ENCODE measurements at places on chromosomes 4 and X. TPM values are rescaled to one million over a fixed set of nuclear protein-coding genes. Genes with fewer than 3 reads are reported as not detected.

- peaks cover 19% of the 10 kb centered on the region for H3K36me3 ChIP-seq
- H3K4me3 ChIP-seq: no peak overlapping the region
- H3K27ac ChIP-seq: no peak overlapping the region
- H3K27me3 ChIP-seq: no peaks in the 10 kb centered on the region
- DNase-seq: no peak
- H3K4me1 ChIP-seq: peaks cover 11% of the 10 kb centered on the region
Measured at GRCh38 chr4:37968747-37969146, 8.5 kb downstream of the PTTG2 start.

The PFKFB1 gene
- 0.65 TPM for total RNA-seq

DNA sequence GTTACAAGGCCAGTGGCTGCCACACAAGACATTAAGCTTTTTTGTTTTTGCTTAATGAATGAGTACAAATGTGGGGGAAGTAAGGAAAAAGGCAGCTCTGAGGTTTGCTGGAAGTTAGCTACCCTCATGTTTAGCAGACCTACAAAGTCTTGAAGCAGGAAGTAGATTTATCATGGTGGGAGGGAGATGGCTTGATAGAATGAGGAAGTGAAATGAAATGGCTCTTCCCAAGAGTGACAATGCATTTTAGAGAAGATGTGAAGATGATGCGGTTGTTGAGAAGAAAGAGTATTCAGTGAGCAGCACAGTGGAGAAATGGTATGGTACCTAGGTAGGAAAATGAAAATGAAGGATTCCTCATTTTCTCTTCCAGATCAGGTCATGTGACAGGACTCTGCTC, 108.0 kb downstream of the SLIT2 start:
- no peak overlapping the region for H3K4me3 ChIP-seq
- no peaks in the 10 kb centered on the region for H3K36me3 ChIP-seq
- H3K27me3 ChIP-seq: no peaks in the 10 kb centered on the region
- no peak overlapping the region for H3K27ac ChIP-seq
- DNase-seq: no peak

The GAGE1 gene
- total RNA-seq: not detected

GRCh38 chr4:113639326-113639725, 122.2 kb downstream of the CAMK2D start:
- peaks cover 12% of the 10 kb centered on the region for H3K36me3 ChIP-seq
- no peak overlapping the region for H3K4me3 ChIP-seq
- DNase-seq: no peak
- H3K4me1 ChIP-seq: peaks cover 40% of the 10 kb centered on the region
- no peak overlapping the region for H3K27ac ChIP-seq

GRCh38 chrX:104567506-104567905, 1.5 kb downstream of the IL1RAPL2 start:
- no peak for DNase-seq
- H3K36me3 ChIP-seq: no peaks in the 10 kb centered on the region
- no peak overlapping the region for H3K4me3 ChIP-seq
- H3K27ac ChIP-seq: no peak overlapping the region
- H3K27me3 ChIP-seq: peaks cover 42% of the 10 kb centered on the region
- no peaks in the 10 kb centered on the region for H3K4me1 ChIP-seq

- no peak overlapping the region for H3K27ac ChIP-seq
- no peak for DNase-seq
- no peaks in the 10 kb centered on the region for H3K4me1 ChIP-seq
- no peak overlapping the region for H3K4me3 ChIP-seq
- H3K27me3 ChIP-seq: no peaks in the 10 kb centered on the region
- no peaks in the 10 kb centered on the region for H3K36me3 ChIP-seq
Measured at GRCh38 chr4:188869581-188869980, 730.3 kb downstream of the TRIML1 start.
